ENCODE measurements at places on chromosomes 3 and 15.

GRCh38 chr3:187964760-187965159 is 189.2 kb upstream of the LPP start:
- no peak for DNase-seq

- peak; percentile 21 for DNase-seq
These were observed 109.4 kb upstream of the SAMMSON start for GRCh38 chr3:69890084-69890483.

GRCh38 chr3:134040066-134040465 is 10.3 kb upstream of the SLCO2A1 start:
- no peak for DNase-seq

DNA sequence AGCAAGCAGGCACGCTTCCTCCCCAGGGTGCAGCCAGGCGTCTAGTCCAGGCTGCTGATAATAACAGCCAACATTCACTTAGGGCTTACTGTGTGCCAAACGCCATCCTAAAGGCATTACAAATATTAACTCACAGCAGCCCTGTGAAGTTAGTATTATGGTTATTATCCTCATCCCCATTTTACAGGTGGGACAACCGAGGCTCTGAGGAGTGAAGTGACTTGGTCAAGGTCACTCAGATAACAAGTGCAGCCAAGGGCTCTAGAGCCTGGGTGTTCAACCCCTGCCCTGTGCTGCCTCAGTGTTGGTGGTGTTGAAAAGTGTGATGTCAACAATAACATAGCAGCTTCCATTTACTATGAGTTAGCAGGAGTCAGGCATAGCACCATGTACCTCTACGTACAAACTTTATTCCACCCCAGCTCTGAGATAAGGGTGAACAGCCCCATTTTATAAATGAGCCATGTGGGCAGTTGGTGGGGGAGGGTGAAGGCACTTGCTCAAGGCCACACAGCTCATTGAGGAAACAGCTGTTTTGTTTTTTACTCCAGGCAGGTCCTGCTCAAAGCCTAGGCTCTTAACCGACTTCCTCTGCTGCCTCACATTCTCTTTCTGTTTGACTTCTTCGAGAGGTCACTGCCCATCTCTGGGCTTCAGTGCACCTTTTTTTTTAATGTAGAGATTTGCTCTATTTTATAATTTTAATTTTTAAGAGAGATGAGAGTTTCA is 24.0 kb upstream of the TRH start:
- no peak for DNase-seq

DNA sequence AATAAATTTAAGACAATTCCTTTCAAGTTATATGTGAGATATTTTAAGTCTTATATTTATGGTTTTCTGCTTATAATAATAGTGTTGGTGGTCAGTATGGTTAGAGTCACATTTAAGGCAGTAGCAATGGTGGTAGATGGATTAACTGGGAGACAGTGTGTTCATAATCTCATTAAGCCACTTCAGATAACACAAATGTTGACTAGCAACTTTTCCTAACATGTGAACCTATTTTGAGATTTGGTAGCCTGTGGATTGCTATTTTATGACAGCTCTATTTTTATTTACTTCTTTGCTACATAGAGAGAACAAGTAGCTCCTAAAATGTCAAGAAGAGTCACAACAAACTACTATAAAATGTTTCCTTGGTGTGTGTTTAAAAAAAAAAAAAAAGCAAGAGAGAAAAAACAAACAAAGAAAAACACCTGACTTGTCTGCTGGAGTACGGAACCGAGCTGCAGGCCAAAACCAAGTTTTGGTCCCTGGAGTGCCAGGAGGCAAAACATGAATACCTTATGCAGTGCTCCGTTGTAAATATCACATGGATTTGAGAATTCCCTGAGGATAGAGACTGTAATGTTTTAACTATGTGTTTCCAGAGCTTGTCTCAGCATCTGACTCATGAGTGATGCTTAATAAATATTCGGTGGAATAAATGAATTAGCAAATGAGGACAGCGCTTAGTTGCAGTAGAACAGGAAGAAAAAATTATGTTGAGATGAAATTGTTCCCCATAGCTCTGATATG is 457.1 kb upstream of the ROBO2 start:
- DNase-seq = no peak

DNA sequence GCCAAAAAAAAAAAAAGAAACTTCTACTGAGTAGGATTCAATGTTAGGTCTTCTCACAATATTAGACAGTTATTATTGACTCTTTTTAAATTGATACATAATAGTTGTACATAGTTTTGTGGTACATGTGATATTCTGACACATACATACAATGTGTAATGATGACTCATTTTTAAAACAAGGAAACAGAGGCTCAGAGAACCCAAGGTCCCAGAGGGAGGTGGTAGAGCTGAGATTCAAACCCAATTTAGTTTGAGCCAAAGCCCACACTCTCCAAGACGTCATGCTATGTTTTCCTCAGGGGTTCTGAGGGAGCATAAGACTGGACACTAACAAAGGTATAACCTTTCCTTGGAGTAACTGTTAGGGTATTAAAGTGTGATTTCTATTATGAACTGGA is 40.6 kb downstream of the MYO5C start:
- DNase-seq = peak; percentile 87

DNA sequence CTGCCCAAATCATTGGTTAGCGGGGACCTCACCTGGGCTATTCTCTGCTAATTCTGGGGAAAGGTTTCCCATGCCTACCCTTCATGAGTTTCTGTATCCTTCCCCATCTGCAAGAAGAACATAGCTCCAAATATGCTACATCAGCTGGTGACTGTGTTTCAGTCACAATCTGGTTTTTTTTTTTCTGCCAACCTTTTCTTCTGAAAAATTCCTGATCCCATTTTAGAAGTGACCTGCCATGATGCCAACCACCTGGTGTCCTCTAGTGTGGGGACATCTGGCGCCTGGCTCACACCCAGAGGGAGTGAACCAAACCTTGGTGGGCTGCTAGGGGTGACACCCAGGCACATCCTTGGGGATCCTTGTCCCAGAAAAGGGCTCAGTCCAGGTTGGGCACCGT is 76.1 kb downstream of the CHRD start:
- no peak for DNase-seq

DNA sequence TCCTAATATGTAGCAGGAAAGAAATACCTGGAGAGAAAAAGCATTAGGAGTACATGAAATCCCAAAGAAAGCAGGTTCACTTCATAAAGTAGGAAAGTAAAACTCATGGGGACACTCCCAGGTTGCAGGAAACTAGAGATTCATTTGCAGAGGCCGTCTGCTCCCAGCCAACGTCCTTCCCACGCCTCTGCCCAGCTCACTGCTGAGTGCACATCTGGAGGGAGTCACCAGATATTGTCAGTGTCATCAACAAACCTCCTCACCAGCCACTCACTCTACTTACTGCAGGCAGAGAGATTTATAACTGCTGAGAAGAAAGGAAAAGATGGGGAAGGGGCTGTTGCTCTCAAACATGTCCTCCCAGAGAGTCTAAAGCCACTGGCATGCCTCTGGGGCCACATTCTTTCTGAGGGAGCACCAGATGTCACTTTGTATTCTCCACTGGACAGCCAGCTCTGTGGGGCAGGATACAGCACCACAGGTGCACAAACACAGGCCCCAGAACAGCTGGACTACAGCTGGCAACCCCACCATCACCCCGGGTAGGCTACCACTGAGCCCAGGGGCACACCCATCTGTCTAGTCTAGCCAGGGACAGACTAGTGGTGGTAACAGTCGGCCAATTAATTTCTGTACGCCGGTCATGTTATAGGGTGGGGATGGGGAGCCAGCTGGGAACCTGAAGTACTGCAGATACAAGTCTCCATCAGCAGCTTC is 64.5 kb downstream of the NPTN start:
- no peak for DNase-seq

GRCh38 chr3:45224824-45225464 is 1.1 kb downstream of the TMEM158 start:
- peak; percentile 80 for DNase-seq

DNA sequence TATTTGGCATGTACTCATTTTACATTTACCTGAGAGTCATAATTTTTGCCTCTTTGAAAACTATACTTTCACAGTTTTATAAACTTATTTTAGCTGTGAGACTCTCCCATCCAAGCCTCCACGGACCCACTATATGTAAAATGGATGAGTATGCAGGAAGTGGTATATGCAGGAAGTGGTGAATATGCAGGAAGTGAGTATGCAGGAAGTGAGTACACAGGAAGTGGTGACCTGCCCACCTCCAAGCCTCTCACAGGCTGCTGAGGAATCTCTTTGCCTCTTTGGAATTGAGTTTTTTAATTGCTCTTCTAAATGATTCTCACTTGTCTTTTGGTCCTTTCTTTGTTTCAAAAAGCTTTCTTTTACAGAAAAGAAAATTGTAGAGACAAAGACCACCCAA is 85.2 kb downstream of the KBTBD8 start:
- peak; percentile 77 for DNase-seq

DNA sequence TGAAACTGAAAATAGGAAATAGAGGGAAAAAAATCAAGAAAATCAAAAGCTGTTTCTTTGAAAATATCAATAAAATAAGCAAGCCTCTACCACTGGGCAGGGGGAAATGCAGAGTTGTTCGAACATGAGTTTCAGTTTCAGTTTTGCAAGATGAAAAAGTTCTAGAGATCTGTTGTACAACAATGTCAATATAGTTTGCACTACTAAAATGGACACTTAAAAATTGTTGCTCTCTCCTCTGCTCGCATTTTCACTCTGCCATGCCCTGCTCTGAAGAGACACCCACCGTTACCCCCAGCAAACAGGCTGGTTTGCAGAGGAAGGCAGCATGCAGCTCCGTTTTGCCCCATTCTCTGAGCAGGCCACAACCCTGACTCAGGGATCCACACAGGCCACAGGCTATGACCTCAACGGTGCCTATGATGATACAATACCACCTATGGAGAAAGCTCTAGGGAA is 64.5 kb downstream of the ZNF148 start:
- DNase-seq = no peak

- no peak for DNase-seq
These were observed 112.7 kb downstream of the RAB11A start for GRCh38 chr15:65981837-65982626.

GRCh38 chr3:63395960-63396359 is 117.9 kb downstream of the SYNPR start:
- no peak for DNase-seq

DNA sequence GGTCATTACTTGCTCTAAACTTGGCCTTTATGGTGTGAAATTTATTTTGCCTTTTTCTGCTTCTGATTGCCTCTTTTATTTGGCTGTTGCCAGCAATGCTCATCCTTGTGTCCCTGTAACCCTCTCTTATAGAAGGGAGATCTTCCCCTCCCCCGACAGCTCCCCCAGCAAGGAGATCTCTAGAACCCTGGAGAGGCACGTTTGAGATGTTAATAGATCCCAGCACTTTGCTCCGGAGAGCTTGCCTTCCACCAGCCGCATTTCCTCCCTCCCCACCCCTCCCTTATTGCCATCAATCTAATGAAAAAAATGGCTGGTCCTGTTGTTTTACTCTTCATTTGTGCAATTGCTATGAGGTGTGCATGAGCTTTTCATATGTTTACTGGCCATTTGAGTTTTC is 18.2 kb downstream of the TRIM71 start:
- DNase-seq = no peak

GRCh38 chr3:53804697-53805462 is 41.3 kb downstream of the CHDH start:
- peak; percentile 54 for DNase-seq

DNA sequence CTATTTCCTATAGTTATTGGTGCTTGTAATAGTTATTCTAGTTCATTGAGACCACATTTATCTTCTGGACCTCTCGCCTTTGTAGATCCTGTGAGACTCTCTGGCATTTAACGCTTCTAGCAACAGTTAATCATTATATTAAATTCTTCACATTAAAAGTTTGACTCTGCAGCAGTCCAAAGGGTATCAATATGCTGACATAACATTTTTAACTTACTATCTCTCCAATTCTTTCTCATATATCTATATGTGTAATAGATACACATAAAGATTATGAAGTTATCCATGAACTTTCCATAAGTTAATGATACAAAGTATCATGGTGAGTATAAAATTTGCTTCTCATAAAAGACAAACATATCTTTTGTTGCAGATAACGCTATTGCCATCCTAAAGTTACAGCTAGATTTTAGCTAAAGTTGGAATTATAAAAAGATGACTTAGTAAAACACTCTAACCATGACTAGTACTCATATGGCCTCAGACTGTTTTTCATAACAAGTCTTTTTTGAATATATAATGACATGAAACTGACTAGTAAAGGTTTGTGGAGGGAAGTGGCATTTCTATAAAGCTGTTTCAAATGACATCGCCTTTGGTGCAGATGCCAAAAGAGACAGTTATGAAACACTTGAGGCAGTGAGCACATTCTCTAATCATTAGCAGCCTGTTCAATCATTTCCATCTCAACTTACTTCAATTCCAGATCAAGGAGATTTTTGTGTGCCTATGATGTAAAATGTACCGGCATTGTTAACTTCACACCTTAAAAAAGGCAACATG is 379.3 kb upstream of the CBLB start:
- DNase-seq = no peak

GRCh38 chr3:9820946-9821345 is 10.9 kb downstream of the TTLL3 start:
- peak; percentile 40 for DNase-seq

GRCh38 chr3:15269091-15269989 is 63.0 kb downstream of the SH3BP5 start:
- DNase-seq = peak; percentile 97

- DNase-seq = no peak
These were observed 28.2 kb upstream of the SOX2 start for GRCh38 chr3:181683563-181683962.

DNA sequence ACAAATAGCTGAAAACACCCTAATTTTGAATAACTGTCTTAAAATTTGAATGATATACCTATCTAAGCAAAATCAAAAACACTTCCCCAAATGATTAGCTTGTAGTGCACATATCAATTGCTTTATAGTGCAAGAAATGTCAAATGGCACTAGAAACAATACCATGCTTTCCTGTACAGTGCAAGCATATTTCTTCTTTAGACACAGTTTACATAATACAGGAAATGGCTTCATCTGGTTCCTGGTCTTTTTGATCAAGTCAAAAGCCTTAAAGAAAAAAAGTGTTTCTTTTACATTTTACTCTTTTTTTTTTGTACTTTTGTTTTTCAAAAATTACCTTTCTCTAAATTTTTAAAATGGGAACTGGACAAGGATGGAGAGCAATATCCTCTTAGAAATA is 352.1 kb downstream of the MECOM start:
- DNase-seq = peak; percentile 9

DNA sequence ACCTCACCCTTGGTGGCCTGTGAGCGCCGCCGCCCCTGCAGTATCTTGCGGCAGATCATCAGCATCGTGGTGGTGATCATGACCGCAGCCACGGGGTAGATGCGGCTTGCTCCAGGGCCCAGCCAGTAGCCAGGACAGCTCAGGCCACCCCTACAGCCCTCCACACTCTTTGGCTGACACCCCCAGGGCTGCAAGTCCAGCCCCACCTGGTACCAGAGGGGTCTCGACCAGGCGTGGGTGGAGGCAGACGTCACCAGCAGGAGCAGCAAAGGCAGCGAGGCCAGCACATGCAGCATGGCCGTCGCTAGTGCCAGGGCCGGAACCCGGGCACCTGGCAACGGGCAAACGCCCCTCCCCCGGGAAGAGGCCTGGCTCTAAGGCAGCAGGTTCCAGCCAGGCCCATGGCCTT is at the start of gene TMEM89:
Gene TMEM89 (minus strand): TSS at position 309 of the 409 bp plus-strand sequence. CDS start 13 bp downstream, at position 296.
- no peak for DNase-seq

All from cardiac fibroblast (primary cell).